ENCODE measurements at places on chromosomes 2 and 18.

DNA sequence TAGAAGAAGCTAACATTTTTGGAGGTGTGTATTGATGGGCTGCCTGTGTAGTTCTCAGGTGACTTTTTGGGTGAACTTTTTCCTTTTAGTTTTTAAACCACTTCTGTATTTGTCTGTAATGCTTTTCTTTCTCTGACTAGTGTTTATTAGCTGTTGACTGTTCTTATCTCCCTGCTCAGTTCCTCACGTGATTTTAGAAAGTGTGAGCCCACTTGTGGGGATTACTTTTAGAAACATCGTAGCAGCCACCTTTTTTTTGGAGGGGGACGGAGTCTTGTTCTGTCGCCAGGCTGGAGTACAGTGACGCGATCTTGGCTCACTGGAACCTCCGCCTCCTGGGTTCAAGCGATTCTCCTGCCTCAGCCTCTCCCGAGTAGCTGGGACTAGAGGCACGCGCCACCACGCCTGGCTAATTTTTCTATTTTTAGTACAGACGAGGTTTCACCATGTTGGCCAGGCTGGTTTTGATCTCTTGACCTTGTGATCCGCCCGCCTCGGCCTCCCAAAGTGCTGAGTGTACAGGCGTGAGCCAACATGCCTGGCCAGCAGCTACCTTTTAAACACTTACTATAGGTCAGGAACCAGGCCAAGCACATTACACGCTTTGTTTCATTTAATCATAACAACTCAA, 9.2 kb upstream of the CDKL4 start:
- DNase-seq = no peak

- DNase-seq = no peak
Measured at GRCh38 chr2:98870516-98871158, 65.4 kb downstream of the CRACDL start.

DNA sequence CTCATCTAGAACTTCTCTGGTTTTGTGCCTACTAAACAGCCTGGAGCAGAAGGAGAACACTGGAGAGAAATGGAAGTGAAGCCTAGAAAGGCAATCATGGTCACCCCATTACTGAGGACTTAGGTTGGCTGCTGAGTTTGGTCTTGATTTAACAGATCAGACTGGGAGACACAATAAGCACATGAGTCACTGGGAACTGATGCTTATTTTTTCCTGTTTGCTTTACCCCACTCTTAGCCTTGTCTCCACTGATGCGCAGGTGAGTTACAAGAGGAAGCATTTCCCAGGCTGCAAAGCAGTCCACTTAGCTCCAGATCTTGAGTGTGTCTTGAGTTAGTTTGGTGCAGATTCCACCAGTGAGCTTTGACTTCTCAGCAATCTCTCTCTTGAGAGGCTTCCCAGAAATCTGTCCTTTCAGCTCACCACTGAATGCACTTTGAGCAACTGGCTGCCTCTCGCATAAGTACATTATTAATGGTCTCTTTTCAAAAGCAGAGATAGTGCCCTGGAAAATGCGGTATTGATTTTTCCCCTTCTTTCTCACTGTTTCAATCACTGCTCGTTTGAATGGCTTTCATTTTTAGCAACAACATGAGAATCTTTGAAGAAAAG, 390.2 kb upstream of the SETBP1 start:
- no peak for DNase-seq

DNA sequence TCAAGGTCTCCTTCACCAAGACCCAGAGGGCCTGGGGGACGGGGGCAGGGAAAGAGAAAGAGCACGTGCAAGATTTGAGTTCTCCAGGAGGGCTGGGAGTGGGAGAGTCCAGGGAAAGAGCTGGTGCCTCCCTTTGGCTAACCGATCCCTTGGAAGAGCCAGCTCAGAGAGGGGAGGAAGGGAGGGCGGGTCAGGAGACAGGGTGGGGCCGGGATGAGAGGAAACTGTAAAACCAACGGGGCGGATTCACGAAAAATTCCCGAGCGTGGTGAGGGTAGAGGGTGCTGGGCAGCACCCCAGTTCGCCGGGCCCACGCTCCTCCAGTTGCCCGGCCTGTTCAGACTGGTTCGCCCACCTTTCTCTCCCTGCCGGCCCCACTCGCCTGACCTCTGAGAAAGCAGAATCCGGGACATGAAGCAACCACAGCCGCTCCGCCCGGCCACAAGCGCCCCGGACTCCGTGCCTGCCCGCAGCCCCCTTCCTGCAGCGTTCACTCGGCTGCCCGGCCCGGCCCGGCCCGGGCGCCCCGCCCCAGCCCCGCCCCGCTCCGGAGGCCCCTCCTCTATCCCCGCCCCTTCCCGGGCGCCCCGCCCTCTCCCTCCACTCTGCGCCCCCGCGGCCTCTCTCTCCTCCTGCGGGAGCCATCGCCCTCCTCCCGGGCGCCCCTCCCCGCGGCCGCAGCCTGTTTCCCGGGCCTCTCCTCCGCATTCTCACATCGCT, 230.9 kb upstream of the SMAD2 start:
- no peak for DNase-seq

DNA sequence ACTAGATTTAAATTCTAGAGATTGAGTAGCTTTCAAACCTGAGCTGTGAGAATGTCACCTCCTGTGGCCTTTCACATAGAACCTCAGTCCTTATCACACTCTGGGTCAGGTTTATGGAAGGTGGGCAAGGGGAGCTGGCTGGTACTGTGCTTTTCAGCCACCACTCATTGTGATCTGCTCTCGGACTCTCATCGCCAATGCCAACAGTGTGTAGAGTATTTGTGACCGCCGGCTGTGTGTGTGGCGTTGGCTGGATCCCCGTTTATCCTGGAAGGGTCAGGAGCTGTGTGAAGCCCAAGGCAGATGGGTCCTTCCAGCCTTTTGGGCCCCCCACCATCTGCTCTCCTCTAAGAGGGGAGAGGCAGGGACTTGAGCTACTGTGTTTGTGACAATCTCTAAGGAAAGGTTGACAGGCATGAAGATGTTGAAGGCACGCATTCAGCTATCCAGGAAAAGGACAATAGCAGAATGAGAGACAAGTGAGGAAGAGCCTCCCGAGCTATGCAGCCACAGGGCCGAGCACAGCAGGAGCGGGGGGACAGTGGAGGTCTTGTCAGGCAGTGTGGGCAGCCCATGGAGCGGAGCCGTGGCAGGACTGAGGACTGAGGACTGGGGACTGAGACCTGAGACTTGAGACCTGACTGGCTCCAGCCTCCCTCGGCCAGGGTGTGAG, 107.1 kb upstream of the TPO start:
- no peak for DNase-seq

Measured in hematopoietic multipotent progenitor cell treated with erythropoietin and hydrocortisone succinate and interleukin-3 and kit ligand, for 17 days (in vitro differentiated cells).